ENCODE measurements at places on chromosomes 3 and 15.

DNA sequence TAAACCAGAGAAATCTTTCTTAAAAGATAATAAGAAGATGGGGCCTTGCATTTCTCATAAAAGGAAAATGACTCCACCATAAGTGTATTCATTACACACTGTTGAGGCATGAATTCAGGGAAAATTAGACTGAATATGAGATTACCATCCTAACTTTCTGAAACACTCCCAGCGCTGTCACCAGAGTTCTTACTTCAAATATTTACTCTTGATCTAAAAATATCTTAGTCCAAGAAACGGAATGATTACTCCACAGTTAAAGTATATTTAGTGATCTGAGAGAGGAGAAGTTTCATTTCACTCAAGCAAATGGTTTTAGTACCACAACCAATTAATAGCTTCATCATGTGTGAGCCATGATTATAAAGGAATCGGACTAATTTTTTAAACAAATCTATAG lies 300.3 kb downstream of the ZBTB20 start:
- DNase-seq = peak; percentile 15

DNA sequence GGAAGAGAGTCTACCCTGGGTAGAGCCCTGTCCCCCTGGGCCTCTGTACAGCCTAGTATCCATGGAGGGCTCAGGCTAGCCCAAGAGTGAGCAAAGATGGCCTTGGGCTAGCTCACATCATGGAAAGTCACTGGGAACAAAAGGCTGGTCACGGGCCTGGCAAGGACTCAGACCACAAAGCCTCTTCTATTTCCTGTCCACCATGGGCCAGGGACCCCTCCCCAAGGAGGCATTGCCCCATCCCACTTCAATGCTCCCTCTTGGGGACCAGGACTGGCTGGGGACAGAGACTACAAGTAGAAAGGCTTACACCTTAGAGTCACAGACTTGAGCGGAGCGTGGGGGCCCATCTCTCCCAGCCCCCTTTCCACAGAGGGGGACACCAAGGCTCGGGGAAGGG lies 16.9 kb downstream of the DUSP7 start:
- no peak for DNase-seq

GRCh38 chr3:45665101-45665572 lies 24.1 kb upstream of the SACM1L start:
- no peak for DNase-seq

- DNase-seq = no peak
Measured at GRCh38 chr15:80259942-80260510, 8.0 kb upstream of the CTXND1 start.

DNA sequence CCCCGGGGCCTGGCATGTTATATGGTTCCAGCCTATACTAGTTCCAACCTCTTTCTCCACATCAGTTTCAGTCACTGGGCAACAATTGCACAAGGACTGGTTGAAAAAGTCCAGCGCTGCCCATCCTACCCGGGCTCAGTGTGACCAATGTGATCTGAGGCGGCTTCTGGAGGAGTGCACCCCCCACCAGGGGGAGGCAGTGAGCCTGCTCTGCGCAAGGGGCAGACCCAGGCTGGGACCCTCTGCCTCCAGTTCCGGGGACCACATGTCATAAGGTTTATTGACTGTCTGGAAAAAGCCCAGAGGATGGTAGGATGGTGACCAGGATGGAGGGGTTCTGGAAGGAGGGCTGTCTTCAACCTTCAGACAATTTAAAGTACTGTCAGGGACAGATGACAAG lies 25.6 kb upstream of the NR2E3 start:
- DNase-seq = no peak

DNA sequence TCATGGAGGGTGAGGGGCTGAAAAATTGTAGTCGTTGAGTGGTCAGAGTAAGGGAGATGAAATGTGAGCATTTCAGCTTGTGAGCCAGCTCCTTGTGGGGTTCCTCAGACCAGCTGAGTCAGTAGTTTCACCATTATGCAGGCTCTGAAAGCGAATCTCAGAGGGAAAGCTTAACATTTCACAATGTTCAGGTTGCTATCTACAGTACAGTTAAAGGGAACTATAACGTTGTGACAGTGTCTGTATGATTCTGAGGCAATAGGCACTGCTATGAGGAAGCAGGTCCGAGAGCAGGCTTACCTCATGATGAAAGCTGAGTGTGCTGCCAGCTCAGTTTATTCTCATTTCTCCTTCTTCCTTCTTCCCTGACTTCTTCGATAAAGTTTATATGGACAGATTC lies 469.6 kb downstream of the EDEM1 start:
- DNase-seq = no peak

DNA sequence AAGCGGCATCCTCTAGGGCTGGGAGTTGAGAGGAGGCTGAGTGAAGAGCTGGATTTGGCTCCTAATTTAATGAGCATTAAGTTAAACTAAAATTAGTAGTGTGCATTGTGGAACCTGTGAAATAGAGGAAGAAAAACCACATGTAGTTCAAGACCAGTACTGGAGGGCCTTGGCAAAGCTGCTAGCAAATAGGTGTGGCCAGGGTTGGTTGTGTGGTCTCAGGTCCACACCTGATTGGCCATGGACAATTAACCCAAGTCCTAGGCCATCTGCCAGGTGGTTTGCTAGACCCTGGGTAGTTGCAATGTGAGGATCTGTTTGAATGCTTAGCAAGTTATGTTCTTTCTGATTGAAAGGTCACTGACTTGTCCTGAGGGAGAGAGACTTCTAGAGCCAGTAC lies 275.5 kb downstream of the PDCD6IP start:
- no peak for DNase-seq

- no peak for DNase-seq
Measured at GRCh38 chr3:152254041-152254440, 14.7 kb upstream of the MBNL1 start.

DNA sequence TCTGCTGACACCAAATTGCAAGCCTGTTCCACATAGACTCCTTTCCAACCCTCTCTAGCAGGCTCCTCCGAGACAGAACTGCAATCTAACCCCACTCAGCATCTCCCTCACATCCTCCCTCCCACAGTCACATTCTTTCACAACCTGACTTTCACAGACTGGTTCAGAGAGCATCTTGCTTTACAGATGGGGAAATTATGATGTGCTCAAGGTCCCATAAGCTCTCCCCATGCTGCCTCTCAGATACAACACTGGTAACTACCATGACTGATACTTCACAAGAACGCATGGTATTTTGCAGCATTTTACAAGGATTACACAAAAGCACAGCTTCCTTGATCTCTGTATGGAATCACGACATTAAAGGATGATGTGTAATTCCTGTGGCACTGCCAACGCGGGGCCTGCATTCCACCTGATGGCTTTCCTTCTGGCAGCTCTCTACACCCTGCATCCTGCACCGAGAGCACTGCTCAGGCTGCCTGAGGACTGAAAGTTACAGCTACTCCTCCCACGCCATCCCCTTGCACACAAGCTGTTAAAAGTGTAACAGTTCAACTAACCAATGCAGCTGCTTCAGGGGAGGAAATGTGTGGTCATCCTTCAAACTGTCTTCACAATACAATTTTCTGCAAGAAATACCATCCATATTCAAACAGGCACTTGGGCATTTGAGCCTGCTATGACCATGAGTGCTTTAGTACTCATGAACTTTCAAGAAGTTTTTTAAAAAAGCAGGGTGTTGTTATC lies 27.6 kb downstream of the TBC1D2B start:
- DNase-seq = peak; percentile 99

- DNase-seq = peak; percentile 3
Measured at GRCh38 chr15:58839485-58839884, 68.4 kb downstream of the MINDY2 start.

DNA sequence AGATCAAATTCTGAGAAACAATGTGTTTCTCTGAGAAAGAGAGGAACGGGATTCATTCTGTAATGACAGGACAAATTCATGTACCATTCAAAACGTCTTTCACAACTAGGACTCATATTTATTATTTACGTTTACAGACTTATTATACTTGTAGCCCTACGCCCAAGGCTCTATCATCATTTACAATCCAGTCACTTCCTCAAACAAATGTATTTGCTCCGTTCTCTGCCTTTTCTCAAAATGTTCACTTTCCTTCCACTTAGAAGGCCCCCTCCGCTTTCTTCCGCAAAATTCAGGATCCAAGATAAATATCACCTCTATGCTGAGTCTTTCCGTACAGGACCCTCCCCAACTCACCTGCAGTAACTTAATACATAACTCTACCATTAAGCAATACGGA lies 745 bp downstream of the RSL24D1 start:
- DNase-seq = no peak

DNA sequence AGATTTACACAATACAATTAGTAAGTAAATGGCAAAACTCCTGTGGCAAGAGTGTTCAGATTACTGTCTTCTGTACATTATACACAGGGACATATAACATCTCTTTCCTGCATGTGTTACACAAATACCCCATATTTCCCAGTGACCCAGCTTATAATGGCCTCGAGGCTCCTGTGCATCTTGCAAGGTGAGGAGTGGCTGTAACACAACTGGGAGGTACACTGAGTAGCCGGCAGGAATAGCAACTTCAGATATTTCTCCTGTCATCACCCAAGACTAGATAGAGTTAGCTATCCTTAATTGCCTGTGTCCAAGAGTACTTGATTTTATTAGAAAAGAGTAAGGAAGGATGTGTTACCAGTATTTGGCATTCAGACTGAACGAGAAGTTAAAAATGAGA lies 5.6 kb downstream of the GMPS start:
- DNase-seq = no peak

- DNase-seq = no peak
Measured at GRCh38 chr3:59143447-59143846, 93.6 kb upstream of the CFAP20DC start.

- no peak for DNase-seq
Measured at GRCh38 chr3:168250415-168250861, 154.7 kb upstream of the GOLIM4 start.

GRCh38 chr15:41985236-41986160 lies 13.1 kb upstream of the EHD4 start:
- DNase-seq = no peak

DNA sequence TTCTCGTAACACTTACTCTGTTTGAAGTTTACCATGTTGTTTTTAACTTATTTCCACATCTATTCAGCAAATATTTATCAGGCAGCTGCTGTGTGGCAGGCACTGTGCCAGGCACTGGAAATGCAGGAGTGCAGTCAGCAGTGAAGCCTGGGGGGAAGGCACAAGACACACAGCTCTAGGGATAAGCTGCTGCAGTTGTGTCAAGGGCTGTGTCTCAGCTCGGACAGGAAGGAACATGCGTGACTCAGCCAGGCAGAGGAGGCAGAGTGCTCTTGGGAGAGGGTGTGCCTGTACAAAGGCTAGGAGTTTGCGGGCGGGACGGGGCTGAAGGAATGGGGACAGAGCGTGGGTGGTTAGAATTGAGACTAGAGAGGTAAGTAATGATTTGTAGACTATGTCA lies 24.7 kb downstream of the LYSMD4 start:
- peak; percentile 88 for DNase-seq

- DNase-seq = peak; percentile 57
Measured at GRCh38 chr3:72345237-72345878, 502.9 kb downstream of the SHQ1 start.

- no peak for DNase-seq
Measured at GRCh38 chr3:50314342-50314741, 8.2 kb downstream of the HYAL2 start.

DNA sequence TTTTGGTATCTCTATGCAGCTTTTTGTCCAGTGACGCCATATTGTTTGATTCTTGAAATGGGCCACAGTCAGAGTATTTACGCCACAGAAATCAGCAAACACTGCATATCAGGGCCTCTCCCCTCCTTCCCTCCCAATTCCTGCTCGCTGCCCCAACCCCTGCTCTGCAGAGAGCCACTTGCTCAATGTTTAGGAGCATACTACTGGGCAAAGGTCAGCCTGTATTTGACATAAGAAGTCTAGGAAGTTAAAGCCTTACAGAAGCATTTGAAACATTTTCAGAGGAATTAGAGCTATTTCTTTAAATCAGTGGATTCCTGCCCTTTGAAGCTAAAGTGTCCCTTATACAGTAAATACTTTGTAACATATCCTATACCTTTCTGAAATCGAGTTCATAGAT lies 17.4 kb upstream of the RARB start:
- no peak for DNase-seq

GRCh38 chr3:196493292-196493691 lies 10.3 kb downstream of the RNF168 start:
- DNase-seq = no peak

- DNase-seq = no peak
Measured at GRCh38 chr15:97961067-97961954, 808 bp downstream of the ARRDC4 start.

DNA sequence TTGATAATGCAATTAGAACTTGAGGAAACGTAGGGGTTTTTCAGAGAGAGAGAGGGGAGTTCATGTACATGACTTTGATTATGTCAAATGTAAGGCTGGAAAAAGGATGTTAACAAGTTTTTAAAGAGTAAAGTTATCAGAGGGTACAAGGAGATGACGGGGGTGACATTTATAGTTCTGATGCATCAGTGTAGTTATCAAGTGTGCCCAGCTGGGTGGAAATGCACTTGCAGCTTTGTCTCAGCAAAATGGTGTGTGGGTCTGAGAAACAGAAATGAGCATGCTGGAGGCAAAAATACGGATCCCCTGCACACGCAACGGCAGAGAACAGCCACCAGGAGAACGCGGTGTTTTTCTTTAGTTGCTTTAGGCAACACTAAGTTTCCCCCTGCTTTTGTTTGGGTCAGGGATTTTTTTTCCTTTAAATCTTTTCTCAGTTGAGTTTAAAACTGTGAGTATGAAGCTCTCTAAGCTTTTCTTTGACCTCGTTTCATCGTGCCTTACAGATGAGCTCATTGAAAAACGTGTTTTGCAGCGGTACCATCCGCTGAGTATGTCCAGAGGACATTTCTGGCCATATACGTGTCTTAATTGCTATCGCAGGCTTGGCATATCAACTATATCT lies 205.4 kb downstream of the PDZRN3 start:
- DNase-seq = peak; percentile 79

DNA sequence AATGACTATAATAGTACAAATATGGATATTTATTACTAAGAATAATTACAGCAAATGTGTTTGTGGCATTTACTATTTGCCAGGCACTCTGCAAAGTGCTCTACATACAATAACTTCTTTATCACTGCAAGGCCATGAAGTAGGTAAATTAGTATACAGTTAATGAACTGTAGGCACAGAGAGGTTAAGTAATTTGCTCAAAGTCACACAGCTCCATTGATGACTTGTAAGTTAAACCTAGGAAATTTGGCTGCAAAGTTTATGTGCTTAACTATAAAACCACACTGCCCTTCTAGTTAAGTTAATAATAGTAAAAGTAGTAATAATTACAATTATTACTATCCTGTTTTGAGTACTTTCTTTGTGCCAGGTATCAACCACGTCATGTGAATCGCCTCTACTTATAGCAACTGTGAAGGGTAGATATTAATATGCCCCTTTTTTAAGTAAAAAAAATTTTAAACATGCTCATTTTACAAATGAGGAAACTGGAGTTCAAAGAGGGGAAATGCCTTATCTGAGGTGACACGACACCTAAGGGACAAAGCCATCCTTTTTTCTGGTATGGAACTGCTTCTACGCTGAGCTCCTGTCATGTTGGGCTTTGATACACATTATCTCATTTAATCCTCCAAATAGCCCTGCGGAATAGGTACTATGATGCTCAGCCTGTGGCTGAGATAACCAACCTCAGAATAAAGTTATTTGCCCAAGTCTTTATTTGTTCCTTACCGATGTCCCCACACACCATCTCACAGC lies 8.5 kb downstream of the BHLHE40 start:
- DNase-seq = no peak
